Fibroblast of mammary gland (primary cell): ENCODE measurements at places on chromosomes 5 and 9.
A peak's percentile ranks its signal among the peaks of the same experiment; 100 is the strongest.

- peak; percentile 15 for DNase-seq
Observed at GRCh38 chr9:17578911-17579793, at the start of gene SH3GL2. Gene SH3GL2, plus strand, starts transcription at chr9:17579066.

DNA sequence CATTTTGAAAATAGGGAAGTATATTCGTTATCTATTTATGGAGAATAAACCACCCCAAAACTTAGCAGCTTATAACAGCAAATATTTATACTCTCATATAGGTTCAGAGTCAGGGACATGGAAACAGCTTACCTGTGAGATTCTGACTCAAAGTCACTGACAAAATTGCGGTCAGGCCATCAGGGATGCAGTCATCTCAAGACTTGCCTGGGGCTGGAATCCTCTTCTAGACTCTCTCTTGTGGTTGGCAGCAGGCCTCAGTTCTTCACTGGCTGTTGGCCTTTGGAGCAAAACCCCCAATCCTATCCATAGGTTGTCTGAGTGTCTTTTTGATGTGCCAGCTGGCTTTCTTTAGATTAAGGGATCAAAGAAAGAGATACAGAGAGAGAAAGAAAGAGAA, 275.6 kb downstream of the SEC61B start:
- DNase-seq: no peak

GRCh38 chr9:93654351-93654961, 78.1 kb downstream of the PHF2 start:
- no peak for DNase-seq

GRCh38 chr5:420632-421286, 22.2 kb upstream of the EXOC3 start:
- DNase-seq: no peak

GRCh38 chr9:3868466-3868865, 342.7 kb upstream of the RFX3 start:
- no peak for DNase-seq

DNA sequence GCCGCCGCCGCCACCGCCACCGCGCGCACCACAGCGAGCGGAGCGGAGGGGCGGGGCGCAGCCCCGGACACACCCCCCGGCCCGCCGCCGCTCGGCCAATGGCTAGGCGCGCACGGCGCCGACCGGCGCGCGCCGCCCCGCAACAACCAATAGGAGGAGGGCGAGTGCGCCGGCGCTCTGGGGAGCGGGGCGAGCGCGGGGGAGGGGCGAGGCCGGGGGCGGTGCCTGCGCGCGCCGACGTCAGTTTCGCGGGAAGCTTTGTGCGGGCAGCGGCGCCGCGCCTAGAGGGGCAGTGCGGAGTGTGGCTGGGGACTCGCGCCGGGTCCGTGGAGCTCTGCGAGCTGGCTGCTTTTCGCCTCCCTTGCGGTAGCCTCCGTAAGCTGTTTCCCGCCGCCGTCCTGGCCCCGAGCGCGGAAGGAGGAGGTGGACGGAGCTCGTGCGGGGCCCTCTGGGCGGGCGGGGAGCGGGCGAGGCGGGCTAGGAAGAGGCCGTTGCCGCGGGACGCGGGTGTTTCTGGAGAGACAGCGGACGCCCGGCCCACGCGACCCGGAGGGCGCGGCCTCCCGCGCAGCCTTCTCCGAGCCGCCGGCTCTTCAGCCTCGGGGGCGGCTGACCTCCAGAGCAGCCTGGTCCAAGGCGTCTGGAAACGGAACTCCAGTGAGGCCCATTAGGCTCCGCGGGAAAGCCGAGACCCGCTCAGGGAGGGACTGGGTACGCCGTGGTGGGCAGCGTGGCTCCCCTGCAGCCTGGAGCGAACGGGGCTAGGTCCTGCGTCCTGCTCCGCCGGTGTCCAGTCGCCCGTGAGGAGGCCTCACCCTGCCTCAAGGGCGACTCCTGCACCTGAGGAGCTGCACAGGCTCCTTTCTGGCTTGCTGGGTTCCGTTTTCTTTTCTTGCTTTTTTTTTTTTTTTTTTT, at the start of gene ZMYND19:
TSS of gene ZMYND19 (minus strand) at position 44 of the 915 bp plus-strand sequence. CDS start 249 bp downstream, outside the sequence.
- DNase-seq: peak; percentile 79

DNA sequence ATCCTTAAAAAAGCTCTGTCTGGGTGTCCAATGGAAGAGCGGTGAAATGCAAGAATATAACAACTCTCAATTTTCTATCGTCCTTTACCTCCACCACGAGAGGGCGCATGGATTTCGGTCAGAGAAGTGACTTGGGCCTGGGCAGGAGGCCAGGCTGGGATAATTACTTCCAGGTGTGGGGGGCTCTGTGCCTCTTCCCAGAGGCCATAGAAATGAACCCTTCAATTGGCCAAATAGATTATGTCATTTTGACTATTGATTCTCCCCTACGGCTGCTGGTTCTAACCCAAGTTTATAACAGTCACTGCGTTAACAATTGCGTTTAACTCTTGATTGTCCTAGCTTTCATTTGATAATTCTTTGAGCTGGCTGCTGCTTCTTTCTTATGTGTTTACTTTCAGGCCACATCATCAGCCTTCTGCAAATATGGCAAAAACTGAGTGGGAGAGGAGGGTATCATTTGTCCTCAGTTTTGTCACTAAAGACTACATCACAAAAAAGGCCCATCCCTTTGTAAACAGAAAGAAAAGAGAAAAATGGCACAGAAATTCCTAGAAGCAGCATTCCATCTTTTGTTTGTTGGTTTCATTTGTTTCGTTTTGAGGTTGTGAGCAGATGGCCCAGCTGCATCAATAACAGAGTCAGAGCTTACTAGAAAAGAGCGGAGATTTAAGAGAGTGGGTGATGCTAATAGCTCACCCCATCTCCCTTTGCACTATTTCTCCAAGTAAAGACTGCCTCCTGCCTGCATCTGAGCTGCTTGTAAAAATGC, 45.4 kb upstream of the ZFR start:
- peak; percentile 93 for DNase-seq

GRCh38 chr5:65858316-65858715, 68.1 kb upstream of the ERBIN start:
- DNase-seq: peak; percentile 31

- DNase-seq: no peak
Observed at GRCh38 chr9:91995000-91995655, 45.1 kb upstream of the ROR2 start.

- DNase-seq: no peak
Observed at GRCh38 chr5:140004174-140004573, 38.9 kb downstream of the NRG2 start.

DNA sequence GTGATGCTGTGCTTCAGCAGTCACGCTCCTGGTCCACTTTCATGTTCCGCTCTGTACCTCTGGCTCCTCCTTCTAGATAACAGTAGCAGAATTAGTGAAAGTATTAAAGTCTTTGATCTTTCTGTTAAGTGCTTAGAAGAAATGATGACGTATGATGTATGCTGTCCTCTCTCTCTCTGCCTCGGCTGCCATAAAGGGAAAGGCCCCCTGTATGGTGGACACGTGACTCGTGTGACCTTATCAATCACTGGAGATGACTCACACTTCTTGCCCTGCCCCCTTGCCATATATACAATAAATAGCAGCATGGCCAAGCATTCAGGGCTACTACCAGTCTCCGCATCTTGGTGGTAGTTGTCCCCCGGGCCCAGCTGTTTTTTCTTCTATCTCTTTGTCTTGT, 100.3 kb downstream of the SYK start:
- DNase-seq: no peak

DNA sequence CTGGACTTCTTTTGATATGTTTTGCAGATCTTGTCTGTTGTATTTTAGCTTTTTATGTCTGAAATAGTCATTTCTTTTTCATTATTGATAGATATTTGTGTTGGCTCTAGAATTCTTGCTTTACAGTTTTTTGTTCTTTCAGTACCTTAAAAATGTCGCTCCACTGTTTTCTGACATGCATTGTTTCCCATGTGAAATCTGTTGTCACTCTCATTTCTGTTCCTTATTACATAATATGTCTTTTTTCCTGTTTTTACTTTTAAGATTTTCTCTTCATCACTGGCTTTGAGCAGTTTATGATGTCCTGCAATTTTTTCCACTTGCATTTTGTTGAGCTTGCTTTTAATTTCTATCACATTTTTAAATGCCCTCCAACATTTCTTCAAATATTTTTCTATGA, 270.4 kb upstream of the TARS1 start:
- peak; percentile 34 for DNase-seq

GRCh38 chr9:75636427-75637045, 253.9 kb upstream of the PCSK5 start:
- DNase-seq: no peak

DNA sequence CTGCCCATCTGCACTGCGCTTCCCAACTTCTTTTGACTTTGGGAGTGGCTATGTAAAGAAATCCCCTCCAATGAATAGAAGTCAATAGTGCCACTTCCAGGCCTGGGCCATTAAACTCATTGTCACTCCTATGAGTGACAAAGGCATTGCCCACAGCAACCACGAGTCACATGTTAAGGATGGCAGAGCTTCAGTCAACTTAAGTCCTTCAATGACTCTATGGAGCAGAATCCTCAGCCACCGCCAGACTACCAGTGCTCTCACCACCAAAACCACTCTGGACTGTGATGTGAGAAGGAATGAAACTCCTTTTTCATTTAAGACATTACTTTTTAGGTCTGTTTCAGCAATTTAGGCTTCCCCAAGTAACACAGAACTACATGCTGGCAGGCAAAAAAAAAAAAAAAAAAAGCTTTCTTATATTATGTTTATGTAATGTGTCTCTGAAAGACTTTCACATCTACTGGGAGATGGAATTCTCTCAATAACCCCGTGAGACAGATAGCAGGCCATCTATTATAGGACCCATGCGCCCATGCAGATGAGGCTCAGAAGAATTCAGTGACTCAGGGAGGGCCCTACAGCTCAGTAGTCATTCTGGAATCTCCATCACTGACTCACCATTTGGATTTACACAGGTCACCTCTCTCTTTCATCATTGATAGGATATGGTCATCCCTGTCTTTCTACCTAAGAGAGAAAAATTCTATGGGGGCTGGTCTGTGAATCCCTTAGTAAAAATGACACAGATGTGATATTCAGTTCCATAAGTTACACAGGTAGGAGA, 180.5 kb downstream of the CEMIP2 start:
- peak; percentile 50 for DNase-seq

GRCh38 chr9:34412336-34412735, 35.6 kb upstream of the MYORG start:
- no peak for DNase-seq

DNA sequence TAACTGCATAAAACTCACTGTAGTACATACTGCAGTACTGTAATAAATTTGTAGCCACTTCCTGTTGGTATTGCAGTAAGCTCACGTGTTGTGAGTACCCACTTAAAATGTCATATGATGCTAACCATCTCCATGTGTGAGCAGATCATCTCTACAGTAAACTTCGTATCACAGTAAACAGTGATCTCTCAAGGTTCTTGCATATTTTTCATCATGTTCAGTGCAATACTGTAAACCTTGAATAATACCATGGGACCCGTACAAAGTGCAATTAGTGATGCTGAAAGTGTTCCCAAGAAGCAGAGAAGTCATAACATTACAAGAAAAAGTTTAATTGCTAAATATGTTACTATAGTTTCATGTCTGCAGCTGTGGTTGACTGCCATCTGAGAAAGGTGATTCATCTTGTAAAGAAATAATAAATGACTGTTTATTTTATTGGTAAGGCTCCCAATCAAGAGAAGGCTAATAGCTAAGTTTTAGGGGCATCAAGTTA, 253.8 kb upstream of the POU5F2 start:
- DNase-seq: peak; percentile 61

DNA sequence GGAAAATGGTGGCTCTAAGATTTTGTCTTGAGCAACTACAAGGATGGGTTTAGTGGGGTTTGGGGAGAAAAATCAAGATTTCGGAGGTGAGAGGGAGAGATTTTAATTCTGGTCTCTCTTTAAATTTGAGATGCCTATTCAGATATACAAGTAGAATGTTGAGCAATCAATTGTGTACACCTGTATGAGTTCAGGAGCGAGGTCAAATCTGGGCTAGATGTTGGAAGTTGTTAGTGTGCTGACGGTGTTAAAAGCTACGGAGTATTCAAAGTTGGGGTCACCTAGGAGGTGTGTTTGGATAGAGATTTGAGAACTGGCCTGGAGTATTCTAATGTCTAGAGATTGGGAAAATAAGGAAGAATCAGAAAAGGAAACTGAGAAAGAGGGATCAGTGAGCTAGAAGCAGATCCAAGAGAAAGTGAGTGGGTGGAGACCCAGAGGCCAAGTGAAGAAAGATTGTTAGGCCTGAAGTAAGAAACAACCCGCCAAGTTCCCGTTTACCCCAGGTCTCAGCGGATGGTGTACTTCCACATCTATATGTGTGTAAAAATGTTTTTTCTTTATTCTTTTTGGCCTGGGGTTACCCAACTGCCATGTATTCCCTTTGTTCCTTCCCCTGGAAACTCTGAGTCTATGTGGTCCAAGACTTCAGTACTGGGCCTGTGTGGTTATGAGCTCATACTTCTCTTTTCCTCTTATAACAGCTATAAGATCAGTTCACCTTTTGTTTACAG, 11.9 kb upstream of the ARHGAP26 start:
- DNase-seq: no peak

GRCh38 chr5:151079838-151080612, 809 bp downstream of the TNIP1 start:
- peak; percentile 76 for DNase-seq

DNA sequence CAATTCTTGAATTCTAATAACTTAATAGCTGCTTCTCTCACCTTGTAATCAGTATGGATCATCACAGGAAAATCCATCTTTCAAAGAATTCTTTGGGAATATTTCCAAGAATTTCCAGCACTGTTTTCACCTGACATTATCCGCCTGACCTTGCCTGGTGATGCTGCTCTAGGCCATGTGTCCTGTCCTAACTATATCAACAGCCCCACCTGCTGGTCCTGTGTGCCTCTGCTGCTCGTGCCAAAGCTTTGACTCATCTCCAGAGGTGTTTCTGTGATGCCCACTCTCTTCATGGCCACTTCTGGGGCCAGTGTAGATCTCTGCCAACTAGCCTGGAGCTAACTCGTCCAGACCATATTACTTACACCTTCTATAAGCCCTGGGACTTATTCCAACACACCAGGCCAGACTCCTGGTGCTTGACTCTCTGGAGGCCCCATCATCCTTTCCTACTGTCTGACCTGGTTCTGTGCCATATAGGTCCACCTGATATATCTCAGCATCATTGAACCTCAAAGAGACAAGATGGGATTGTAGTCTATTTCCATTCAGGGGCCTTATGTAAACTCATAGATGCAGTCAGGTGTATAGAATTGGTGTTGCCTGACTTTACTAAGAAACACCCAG, 67.5 kb upstream of the CKMT2 start:
- peak; percentile 60 for DNase-seq

DNA sequence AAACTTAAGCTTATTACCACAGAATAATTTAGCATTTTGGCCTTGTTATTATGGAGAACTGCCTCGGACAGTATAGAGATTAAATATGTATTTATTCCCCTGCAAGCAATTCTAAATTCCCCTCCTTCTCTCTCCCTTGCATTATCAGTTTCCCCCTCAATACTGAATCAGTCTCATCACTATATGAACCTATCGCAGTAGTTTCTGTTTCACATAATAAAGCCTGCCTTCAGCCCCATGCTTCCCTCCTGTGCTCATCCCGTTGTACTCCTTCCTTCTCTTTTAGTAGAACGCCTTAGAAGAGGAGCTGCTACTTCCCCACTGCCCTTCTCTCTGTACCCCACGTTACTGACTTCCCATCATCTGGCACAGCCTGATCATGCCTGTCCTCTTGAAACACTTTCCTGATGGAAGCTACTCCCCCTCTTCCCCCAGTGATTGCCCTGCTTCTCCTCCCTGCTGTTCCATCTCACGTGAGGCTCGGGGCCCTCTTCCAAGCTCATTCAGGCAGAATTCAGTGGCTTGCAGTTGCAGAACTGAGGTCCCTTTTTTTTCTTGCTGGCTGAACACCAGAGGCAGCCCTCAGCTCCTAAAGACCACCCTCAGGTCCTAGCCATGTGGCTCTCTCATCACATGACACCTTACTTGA, 93.4 kb downstream of the PPIC start:
- no peak for DNase-seq
